ENCODE measurements at places on chromosomes 1 and 21. TPM values are rescaled to one million over a fixed set of nuclear protein-coding genes. Genes with fewer than 3 reads are reported as not detected.

The MAP3K21 gene
- total RNA-seq = 4.4 TPM

The STUM gene
- total RNA-seq = not detected

The RGS13 gene
- total RNA-seq = not detected

The CNIH3 gene
- total RNA-seq = 1.4 TPM

The DNAH14 gene
- total RNA-seq = 0.28 TPM

The AMY1C gene
- not detected for total RNA-seq

The KIRREL1 gene
- not detected for total RNA-seq

The KRTAP22-1 gene
- not detected for total RNA-seq

The SLAMF1 gene
- 106 TPM for total RNA-seq

The HHIPL2 gene
- total RNA-seq = 0.10 TPM

The SLAMF9 gene
- not detected for total RNA-seq

The YOD1 gene
- total RNA-seq = 9.1 TPM

The CASP9 gene
- total RNA-seq = 21.5 TPM

The KCNE1 gene
- total RNA-seq = 0.40 TPM

The GADD45A gene
- 30.7 TPM for total RNA-seq
